T-helper 17 cell (primary cell): ENCODE measurements at places on chromosomes 6 and 20. TPM values are rescaled to one million over a fixed set of nuclear protein-coding genes. Genes with fewer than 3 reads are reported as not detected.

The ANKEF1 gene
- total RNA-seq: 1.8 TPM

The SPATS1 gene
- not detected for total RNA-seq

The NRSN1 gene
- total RNA-seq: not detected

The STMND1 gene
- total RNA-seq: not detected

DNA sequence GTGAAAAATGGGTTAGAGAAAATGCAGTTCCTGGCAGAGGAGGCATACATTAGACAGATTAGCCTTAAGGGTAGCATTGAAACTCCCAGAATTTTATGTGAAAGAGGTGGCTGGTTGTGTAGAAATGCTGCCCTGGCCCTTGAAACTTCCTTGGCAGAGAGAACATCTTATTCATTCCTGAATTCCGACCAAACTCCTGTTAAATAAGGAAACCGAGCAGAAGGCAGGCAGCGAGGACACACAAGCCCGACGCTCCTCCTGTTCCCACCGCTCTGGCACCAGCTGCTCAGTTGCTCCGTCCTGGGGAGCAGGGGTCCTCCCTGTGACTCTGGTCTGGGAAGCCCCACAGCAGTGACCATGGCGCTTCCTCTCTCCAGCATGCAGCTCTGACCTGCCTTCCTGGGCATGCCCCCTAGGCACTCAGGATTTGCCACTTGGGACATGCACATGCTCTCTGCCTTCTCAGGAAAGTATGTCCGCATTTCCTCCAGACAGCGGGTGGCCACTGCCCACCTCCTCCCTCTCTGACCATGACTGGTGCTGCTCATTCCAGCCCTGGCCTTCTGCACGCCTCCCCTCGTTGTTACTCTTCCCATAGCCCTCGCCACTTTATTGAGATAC is 35.2 kb upstream of the CLDN20 start:
- H3K4me3 ChIP-seq: no peak overlapping the region
- no peak for DNase-seq
- peaks cover 29% of the 10 kb centered on the region for H3K27me3 ChIP-seq
- no peaks in the 10 kb centered on the region for H3K36me3 ChIP-seq

- no peaks in the 10 kb centered on the region for H3K36me3 ChIP-seq
- H3K27ac ChIP-seq: no peak overlapping the region
- DNase-seq: no peak
- H3K4me1 ChIP-seq: no peaks in the 10 kb centered on the region
- no peaks in the 10 kb centered on the region for H3K27me3 ChIP-seq
Observed at GRCh38 chr6:114376611-114377175, 33.9 kb upstream of the HS3ST5 start.

- DNase-seq: no peak
- peaks cover 20% of the 10 kb centered on the region for H3K27me3 ChIP-seq
- no peak overlapping the region for H3K4me3 ChIP-seq
- no peaks in the 10 kb centered on the region for H3K36me3 ChIP-seq
- H3K27ac ChIP-seq: no peak overlapping the region
Observed at GRCh38 chr20:43442282-43442880, 15.3 kb upstream of the SRSF6 start.

DNA sequence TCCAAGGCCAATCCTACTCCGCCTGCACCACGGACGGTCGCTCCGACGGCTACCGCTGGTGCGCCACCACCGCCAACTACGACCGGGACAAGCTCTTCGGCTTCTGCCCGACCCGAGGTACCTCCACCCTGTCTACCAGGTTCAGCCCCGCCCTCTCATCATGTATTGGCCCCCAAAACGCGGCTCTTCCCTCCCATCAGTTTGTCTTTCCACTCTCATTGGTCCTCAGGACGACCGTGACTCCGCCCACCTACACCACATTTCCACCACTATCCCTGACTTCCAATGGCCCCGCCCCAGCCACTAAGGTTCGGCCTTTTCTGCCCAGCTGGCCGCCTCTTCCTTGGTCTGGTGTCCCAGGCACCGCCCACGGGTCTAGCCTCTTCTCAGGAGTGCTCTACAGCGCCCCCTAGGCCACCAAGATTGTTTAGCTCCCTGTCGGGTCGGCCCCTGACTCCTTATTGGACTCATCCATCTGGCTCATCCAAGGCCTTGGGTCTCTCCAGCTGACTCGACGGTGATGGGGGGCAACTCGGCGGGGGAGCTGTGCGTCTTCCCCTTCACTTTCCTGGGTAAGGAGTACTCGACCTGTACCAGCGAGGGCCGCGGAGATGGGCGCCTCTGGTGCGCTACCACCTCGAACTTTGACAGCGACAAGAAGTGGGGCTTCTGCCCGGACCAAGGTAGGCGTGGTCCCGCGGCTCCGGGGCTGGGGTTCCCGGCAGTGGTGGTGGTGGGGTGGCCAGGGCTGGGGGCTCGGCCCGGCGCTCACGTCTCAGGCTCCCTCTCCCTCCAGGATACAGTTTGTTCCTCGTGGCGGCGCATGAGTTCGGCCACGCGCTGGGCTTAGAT is 3.1 kb downstream of the MMP9 start:
- peaks cover 60% of the 10 kb centered on the region for H3K27me3 ChIP-seq
- H3K27ac ChIP-seq: peak overlapping the region; percentile 72
- no peak for DNase-seq
- peaks cover 52% of the 10 kb centered on the region for H3K4me1 ChIP-seq
- peak overlapping the region; percentile 13 for H3K4me3 ChIP-seq
- H3K36me3 ChIP-seq: peaks cover 8% of the 10 kb centered on the region

GRCh38 chr6:13814938-13815575 is 700 bp upstream of the MCUR1 start:
- H3K4me1 ChIP-seq: peaks cover 27% of the 10 kb centered on the region
- peak overlapping the region; percentile 91 for H3K4me3 ChIP-seq
- H3K36me3 ChIP-seq: no peaks in the 10 kb centered on the region
- H3K27me3 ChIP-seq: no peaks in the 10 kb centered on the region

GRCh38 chr6:42629845-42630244 is 66.0 kb downstream of the UBR2 start:
- no peaks in the 10 kb centered on the region for H3K27me3 ChIP-seq
- DNase-seq: no peak
- H3K27ac ChIP-seq: peak overlapping the region; percentile 70

DNA sequence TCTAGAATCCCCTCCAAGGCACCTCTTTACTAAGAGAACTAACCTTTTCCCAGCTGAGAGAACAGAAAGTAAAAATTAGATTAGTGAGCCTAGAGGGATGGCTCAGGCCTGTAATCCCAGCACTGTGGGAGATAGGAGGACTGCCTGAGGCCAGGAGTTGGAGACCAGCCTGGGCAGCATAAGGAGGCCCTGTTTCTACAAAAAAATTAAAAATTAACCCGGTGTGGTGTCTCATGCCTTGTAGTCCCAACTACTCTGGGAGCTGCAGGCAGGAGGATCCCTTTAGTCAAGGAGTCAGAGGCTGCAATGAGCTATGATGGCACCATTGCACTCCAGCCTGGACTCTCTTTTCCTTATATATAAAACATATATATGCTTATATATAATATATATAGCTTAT is 5.5 kb upstream of the OOEP start:
- no peak overlapping the region for H3K27ac ChIP-seq
- H3K36me3 ChIP-seq: no peaks in the 10 kb centered on the region

DNA sequence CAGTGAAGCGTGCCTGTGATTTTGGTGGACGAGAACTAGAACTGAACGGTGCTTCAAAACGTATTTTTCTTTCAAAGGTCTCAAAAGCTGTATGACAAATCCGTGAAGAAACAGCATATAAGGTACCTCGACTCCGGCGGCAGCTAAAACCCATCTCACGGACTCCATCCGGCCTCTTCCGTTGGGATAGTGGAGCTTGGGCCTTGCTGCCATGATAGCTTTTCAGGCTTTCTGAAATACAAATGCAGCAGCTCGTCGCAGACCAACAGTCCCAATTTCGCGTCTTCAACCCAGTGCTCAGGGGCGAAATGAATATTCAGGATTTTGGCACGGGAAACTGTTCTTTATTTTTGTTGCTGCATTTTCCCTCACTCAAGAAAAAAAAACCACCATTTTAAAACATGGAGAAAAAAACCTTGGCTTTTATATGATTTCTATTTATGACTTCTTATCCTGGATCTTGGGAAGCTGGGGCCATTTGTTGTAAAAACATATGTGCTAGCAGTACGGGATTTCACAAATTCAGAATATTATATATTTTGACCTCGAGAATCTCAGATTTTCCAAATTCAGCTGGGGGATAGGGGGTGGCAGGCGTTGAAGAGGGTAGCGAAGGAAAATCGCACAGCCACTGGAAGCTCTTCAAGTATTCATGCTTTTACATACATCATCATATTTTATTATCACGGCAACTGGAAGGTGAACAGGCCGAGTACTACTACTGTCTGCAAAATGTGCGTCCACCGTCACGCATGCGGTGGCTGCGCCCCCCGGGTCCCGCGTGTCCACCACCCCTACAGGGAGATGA is 849 bp downstream of the GSTA4 start:
- H3K27me3 ChIP-seq: peaks cover 10% of the 10 kb centered on the region
- peak overlapping the region; percentile 94 for H3K4me3 ChIP-seq
- DNase-seq: no peak
- peaks cover 27% of the 10 kb centered on the region for H3K4me1 ChIP-seq
- H3K36me3 ChIP-seq: no peaks in the 10 kb centered on the region
- peak overlapping the region; percentile 98 for H3K27ac ChIP-seq

DNA sequence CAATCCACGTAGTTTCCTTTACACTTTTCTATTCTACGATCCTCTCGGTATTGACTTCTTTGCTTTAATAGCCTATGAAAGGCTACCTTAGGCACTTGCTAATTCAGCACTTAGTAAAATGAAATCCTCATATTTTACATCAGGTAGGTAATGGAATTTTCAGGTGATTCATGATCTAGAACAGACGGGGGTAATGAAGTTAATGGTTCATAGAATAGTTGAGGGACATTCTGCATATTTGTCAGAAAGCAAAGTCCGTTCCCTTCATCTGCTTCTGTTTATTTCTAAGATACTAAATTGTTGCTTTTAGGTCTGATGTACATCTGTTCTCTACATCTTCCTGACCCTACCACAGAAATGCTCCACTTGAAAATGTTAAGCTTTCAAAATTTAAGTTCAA is 431.7 kb downstream of the CDKAL1 start:
- no peak overlapping the region for H3K4me3 ChIP-seq
- no peaks in the 10 kb centered on the region for H3K27me3 ChIP-seq
- DNase-seq: no peak
- H3K27ac ChIP-seq: no peak overlapping the region
- H3K36me3 ChIP-seq: peaks cover 8% of the 10 kb centered on the region
- peaks cover 2% of the 10 kb centered on the region for H3K4me1 ChIP-seq

GRCh38 chr20:47578543-47578942 is 76.9 kb downstream of the NCOA3 start:
- H3K27me3 ChIP-seq: no peaks in the 10 kb centered on the region
- peaks cover 50% of the 10 kb centered on the region for H3K4me1 ChIP-seq
- H3K4me3 ChIP-seq: no peak overlapping the region
